Suppressor macrophage treated with lipopolysaccharide for 4 hours (primary cell): ENCODE measurements at places on chromosomes 16 and 17.
A peak's percentile ranks its signal among the peaks of the same experiment; 100 is the strongest.

DNA sequence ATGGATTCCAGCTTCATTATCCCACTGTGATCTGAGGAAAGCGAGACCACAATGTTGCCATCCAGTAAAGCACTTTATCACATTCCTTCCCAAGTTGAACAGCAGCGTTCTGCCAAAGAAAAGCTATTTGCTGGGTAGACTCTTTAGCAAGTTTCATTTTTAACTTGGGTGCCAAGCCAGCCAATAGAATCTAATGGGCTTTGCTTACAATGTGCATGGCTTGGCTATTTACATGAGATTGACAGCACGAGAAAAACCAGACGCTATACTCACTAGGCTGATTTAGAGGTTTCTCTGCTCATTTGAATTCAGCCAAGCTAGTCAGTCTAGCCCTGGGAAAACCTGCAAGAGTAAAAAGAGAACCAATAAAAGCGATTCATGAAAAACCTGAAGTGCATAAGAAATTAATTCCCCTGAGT lies 108.9 kb downstream of the CDH13 start:
- no peak for DNase-seq

GRCh38 chr17:72976971-72977770 lies 115.3 kb downstream of the SLC39A11 start:
- DNase-seq: peak; percentile 93

- no peak for DNase-seq
Observed at GRCh38 chr16:81149614-81150013, 53.4 kb upstream of the GCSH start.

GRCh38 chr16:84096447-84097005 lies 20.2 kb downstream of the MBTPS1 start:
- DNase-seq: no peak

- DNase-seq: peak; percentile 85
Observed at GRCh38 chr17:57422574-57423164, 166.3 kb downstream of the MSI2 start.

- no peak for DNase-seq
Observed at GRCh38 chr17:6526362-6527152, 29.8 kb downstream of the PITPNM3 start.

- DNase-seq: peak; percentile 87
Observed at GRCh38 chr17:19744922-19745757, 3.0 kb downstream of the ALDH3A1 start.

DNA sequence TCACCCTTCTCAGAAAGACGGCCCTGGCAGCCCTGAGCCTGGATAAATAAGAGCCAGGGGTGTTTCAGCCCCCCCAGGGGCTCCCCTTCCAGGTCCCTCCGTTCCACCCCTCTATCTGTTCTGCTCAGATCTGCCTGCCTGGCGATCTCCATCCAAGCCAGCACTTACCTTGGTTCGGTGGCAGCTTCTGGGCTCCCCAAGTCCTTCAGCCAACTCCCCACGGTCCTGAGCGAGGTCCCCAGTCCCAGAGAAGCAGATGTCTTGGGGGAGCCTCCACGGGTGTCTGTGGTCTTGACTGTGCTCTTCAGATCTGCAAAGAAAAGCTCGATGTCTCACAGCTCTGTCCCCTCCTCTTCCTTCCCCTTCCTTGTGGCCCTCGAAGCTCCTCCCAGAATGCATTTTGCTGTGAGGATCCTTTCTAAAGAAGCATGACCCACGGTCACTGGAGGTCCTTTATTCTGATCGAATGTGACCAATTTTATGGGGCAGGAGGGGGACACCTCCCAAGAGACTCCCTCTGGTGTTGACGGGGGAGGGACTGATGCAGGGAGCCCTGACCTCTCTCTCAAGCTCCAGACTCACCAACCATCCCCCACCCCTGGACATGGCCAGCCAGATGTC lies at the start of gene PIK3R6:
PIK3R6 (minus strand) TSS at position 314 of the 621 bp plus-strand sequence. CDS start 17,880 bp downstream, outside the sequence.
- DNase-seq: peak; percentile 54

GRCh38 chr17:16943032-16943352 lies 28.9 kb downstream of the TNFRSF13B start:
- no peak for DNase-seq

DNA sequence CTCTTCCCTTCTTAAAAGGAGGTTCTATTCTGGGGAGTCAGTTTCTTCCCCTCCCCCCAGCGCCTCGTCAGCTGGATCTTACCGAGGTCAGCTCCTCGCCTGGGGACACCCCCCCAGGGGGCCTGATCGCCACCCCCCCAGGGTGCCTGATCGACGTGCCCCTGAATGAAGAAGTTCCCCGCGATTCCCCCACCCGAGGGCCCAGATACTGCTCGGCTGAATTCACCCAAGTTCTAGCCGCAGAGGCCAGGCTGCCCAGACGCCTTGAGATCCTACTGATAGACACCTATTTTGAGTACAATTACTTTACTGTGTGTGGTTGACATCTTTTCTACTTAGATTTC lies 1.4 kb downstream of the RAB11FIP3 start:
- no peak for DNase-seq

DNA sequence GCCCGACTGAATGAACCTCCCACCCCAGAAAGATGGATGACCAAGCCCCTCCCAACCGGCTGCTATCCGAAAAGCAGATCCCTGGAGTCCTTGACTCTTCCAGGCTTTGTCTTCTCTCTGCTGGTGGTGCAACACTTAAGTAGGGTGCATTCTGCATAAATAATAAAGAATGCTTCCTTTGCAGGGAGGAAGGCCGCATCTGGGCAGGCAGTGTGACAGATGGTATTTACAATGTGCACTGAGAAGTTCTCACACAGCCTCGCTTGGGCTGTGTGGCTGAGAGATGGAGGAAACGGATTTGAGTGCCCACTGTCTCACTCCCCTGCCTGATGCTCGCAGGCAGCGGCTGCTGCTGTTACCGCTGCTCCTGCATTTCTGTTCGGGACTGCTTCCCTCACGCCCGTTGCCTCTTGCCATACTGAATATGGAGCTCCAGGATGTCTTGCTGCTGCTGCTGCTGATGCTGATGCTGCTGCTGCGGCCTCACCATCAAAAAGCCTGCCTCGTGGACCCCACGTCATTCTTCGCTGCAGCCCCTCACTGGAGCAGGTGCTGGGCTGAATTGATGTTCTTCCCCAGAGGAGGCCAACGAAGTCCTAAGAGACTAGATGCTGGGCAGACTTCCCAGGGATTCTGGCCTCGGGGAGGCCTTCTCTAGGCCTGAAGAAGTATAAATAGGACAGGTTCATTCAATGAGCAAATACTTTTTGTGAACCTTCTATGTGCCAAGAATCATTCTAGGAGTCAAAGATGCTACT lies 7.1 kb upstream of the RHBDL3 start:
- DNase-seq: no peak

GRCh38 chr17:36063786-36064541 lies at the start of gene CCL18:
TSS of gene CCL18 (plus strand) at chr17:36064272. CDS start at chr17:36064343, 71 bp downstream.
- DNase-seq: peak; percentile 23

- no peak for DNase-seq
Observed at GRCh38 chr17:59355702-59356325, 24.4 kb downstream of the YPEL2 start.

DNA sequence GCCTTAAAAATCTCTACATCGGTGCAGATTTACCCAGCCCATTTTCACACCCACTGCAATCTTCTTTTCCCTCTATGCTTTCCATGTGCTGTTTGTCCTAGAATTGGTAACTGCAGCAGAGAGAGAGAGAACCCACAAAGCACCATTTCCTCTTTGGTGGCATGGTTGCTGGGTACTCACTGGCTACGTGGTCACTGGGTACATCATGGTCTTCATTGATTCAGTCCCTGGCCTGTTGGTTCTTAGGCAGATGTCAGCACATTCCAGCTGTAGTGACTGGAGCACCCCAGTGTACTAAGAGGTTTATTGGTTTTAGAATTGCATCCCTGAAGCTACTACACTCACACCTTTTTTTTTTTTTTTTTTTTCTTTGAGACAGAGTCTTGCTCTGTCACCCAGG lies 156.1 kb upstream of the CACNG5 start:
- no peak for DNase-seq

DNA sequence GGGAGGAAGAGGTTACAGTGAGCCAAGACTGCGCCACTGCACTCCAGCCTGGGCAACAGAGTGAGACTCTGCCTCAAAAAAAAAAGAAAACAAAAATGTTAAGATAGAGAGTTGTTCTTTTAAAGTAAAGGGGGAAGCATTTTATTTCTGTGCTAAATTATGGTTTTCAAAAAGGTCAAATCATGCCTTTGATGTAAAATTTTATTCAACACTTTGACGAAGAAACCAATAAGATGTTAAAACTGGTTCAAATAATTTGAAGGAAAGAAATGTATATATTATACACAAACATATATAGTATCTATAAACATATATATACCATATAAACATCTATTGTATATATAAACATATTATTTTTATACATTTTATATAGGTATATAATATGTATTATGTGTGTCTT lies 43.4 kb upstream of the RPH3AL start:
- no peak for DNase-seq

- no peak for DNase-seq
Observed at GRCh38 chr16:68374961-68375660, 64.3 kb downstream of the PRMT7 start.

GRCh38 chr16:6482696-6483468 lies 849.8 kb upstream of the RBFOX1 start:
- DNase-seq: no peak

GRCh38 chr17:38585056-38585917 lies 20.5 kb downstream of the SRCIN1 start:
- no peak for DNase-seq

- no peak for DNase-seq
Observed at GRCh38 chr17:73227379-73227778, 34.3 kb downstream of the CPSF4L start.

GRCh38 chr16:66473654-66474519 lies 46.8 kb downstream of the BEAN1 start:
- no peak for DNase-seq

DNA sequence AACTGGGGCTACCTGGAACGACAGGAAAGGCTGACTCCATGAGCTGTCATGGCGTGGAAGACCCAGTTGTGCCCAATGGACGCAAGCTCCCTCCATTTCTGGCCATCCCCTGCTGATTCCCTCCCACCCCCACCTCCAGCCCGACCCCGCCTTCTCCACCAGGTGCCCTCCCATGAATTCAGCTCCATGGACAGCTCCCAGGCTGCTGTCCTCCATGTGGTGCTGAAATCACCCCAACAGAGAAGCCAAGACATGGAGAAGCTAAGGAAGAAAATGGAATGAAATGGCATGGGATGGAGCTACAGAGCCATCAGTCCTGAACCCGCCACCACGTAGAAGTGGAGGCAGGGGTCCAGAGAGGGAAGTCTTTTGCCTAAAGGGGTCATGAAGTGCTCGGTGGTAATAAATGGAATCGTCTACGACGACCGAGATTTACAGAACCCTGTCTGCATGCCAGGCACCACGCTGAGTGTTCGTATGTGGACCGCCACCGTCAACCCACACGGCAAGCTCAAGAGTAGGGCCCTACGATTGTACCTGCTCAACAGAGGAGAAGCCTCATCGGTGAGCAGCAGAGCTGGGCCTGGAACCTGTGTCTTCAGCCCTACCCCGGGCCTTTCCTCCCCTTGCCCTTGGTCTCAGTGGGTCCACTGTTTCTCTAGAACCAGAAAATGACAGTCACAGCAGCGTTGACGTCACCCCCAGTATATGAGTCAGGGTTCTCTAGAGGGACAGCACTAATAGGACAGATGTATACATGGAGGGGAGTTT lies 9.3 kb upstream of the ZC3H18 start:
- peak; percentile 31 for DNase-seq

GRCh38 chr17:34095106-34095505 lies 160.0 kb upstream of the CCL2 start:
- no peak for DNase-seq

- DNase-seq: peak; percentile 95
Observed at GRCh38 chr17:44689477-44690217, at the start of gene CCDC43. TSS of gene CCDC43 (minus strand) at chr17:44689776. CDS start at chr17:44689753, 23 bp downstream.

DNA sequence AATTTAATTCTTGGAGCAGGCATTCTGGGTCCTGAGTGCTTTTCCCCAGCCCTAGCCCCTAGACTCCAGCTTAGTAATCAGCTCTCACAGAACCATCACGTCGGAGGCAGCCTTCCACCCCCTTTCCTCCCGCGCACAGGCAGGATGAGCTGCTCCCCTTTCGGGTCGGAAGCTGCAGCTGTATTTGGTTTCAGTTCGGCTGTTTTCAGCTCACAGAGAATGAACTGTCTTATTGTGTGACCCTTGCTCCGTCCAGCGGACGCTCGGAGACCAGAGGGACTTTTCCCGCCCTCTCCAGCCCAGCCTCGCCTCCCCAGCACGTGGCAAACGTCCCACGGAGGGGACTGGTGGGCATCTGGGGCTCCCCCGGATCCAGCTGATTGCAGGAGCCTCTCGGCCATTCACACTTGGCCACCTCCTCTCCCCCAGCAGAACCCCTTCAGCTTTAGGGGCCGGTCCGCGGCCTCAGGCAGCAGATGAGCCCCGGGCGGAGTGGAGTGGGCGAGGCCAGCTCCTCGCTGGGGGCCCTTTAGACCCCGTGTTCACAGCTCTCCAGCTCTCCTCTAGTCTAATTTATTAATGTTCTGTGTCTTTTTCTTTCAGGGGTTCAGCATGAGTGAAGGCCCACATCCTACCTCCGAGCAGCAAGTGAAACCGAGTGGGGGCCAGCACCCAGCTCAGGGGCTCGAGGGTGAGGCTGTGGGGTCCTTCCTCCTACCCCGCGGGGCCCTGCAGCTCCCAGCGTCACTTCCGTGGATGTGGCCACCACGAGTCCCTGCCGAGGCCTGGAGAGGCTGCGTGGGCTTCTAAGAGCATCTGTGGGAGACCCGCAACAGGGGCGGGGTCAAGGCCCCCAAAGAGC lies 863 bp upstream of the UTS2R start:
- peak; percentile 52 for DNase-seq

GRCh38 chr16:15459791-15460190 lies 25.4 kb downstream of the BMERB1 start:
- no peak for DNase-seq

GRCh38 chr16:68031951-68032350 lies 8.9 kb downstream of the DUS2 start:
- DNase-seq: no peak

DNA sequence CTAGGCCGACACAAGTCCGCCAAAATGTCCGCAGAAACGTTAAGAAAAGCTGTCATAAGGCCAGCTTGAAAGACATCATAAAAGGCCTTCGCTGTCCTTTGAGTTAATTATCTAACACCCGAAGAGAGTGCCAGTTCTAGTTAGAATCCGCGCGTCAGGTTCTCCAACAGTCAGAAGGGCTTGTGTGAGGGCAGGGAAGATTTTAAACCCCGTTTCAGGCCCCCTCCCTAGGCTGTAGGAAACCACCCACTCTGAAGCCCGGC lies 729 bp upstream of the CLTC start:
- no peak for DNase-seq

- DNase-seq: no peak
Observed at GRCh38 chr16:28258567-28258966, 33.8 kb upstream of the SBK1 start.
